ENCODE measurements at places on chromosomes 7 and 10.

DNA sequence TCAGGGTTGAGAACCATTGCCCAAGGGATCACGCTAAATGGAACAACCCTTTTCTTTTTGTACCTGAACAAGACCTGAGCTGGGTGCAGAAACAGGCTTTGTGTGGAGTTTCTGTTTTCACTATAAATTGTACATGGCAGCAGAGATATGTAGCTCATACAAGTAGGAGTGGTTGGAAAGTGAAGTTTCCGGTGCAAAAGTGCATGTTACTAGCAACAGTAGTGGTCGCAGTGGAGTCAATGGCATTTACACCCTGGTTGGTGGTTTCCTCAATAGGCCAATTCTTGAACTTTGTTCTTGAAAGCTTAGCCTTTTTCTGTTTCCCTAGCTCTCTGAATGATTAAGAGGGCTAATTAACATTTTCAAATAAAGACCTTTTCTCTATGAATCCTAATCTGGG is 170.7 kb downstream of the NEBL start:
- DNase-seq, result no peak

DNA sequence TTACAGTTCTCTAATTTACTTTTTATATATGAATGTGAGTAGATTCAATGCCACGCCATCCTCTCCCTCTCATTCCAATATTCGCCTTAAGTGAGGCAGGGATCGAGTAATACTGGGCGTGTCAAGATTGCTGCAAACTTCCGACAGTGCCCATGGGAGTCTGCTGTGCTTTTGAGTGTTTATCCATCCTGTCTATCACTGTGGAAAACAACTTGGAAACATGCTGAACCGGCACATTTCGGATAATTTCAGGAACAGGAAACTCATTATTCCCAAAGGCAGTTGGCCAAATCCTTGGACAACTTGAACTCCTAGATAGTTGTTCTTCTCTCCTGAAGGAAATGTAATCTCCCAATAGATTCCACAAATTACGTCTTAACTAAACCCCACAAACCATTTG is 28.5 kb downstream of the PIP4K2A start:
- no peak for DNase-seq

DNA sequence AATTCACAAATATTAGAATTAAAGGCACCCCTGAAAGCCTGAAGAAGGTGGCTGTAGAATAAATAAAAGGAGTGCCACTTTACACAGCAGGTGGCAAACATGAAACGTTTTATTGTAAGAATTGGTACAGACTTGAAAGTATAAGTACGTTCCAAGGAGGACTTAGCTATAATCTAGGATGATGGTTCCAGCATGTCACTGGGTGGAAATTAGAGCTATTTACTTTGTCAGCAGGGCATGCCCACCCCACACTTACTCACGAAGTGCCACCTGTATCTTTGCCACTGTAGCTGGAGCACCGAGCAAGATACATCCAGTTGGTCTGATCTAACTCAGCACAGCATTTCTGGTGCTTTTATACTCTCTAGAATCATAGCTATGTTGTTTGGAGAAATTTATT is 97.8 kb downstream of the GRM8 start:
- DNase-seq, result no peak

GRCh38 chr7:95772771-95773581 is 622 bp downstream of the DYNC1I1 start:
- DNase-seq, result no peak

- DNase-seq, result no peak
Observed at GRCh38 chr7:98360221-98361130, 40.4 kb downstream of the BAIAP2L1 start.
